Vagina (tissue), 2 donors: ENCODE measurements at places on chromosomes 2 and 18.

DNA sequence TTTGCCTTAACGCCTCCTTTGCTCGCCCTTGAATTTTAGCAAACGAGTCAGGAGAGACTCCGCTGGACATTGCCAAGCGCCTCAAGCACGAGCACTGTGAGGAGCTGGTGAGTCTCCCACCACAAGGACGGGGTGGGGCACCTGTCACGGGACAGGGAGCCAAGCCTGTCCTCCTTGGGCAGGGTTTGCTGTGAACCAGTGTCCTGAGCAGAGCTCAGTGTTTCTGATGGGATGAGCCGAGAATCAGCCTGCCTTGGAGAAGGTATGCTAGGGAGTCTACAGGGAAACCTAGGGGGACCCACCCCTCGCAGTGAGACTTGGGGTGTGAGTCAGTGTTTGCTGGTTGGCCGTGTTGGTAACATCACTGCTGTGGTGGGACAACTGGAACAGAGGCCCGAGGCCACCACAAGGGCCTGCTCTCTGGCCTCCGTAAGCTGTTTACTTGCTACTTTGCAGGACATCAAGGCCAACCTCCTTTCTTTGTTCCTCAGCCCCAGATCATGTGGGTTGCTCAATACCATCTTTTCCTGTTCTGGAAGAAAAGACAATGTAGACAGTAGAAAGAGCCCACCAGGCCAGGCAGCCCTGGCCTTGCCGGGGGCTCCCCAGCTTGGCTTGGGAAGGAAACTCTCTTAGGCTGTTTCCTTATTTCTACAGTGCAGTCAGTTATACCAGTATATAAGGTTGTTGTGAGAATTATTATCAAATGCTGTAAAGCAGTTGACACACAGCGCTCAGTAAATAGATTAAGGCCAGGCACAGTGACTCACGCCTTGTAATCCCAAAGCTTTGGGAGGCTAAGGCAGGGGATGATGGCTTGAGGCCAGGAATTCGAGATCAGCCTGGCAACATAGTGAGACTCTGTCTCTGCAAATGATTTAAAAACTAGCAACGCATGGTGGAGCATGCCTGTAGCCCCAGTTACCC is 42.4 kb downstream of the ITGB1BP1 start:
- no peak for DNase-seq
- peak overlapping the region; percentile 89 for H3K27ac ChIP-seq
- H3K27me3 ChIP-seq: no peaks in the 10 kb centered on the region
- peaks cover 38% of the 10 kb centered on the region for H3K4me1 ChIP-seq

GRCh38 chr2:45009303-45009927 is at the start of gene SIX2:
Gene SIX2, minus strand, starts transcription at chr2:45009452. Its CDS starts 342 bp downstream, at chr2:45009110.
- peak within 1 kb of the TSS; percentile 89 for H3K27ac ChIP-seq
- peaks cover 61% of the 10 kb centered on the region for H3K4me1 ChIP-seq
- peak; percentile 98 for DNase-seq
- peak within 1 kb of the TSS; percentile 59 for H3K4me3 ChIP-seq
- no peaks in the 10 kb centered on the region for H3K36me3 ChIP-seq
- H3K27me3 ChIP-seq: no peaks in the 10 kb centered on the region

GRCh38 chr2:29166242-29167039 is 51.2 kb downstream of the CLIP4 start:
- no peaks in the 10 kb centered on the region for H3K27me3 ChIP-seq
- no peaks in the 10 kb centered on the region for H3K36me3 ChIP-seq
- no peak overlapping the region for H3K27ac ChIP-seq
- no peaks in the 10 kb centered on the region for H3K4me1 ChIP-seq

DNA sequence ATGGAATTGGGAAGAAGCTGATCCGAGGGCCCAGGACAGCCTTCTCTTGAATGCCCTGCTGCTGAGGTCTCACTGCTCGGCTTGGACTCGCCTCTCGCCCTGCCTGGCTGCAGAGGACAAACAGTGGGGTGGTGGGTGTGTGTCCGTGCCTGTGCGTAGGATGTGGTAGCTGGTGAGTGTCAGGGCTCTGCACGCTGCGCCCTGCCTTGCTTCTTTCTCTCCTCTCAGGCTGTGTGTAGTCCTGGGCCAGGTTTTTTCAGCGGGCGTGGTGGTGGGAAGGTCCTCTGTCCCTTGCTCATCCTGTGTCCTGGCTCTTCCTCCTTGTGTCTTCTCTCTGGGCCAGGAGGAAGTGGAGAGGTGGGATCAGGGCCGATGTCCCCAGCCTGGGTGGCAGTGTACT is 44.8 kb downstream of the RRM2 start:
- no peaks in the 10 kb centered on the region for H3K27me3 ChIP-seq
- no peaks in the 10 kb centered on the region for H3K36me3 ChIP-seq
- peaks cover 22% of the 10 kb centered on the region for H3K4me1 ChIP-seq

GRCh38 chr2:114527330-114527983 is 85.0 kb downstream of the DPP10 start:
- H3K4me1 ChIP-seq: no peaks in the 10 kb centered on the region
- no peaks in the 10 kb centered on the region for H3K27me3 ChIP-seq
- H3K27ac ChIP-seq: no peak overlapping the region

- peaks cover 84% of the 10 kb centered on the region for H3K4me1 ChIP-seq
- no peak overlapping the region for H3K4me3 ChIP-seq
- H3K27ac ChIP-seq: peak overlapping the region; percentile 65
- DNase-seq: no peak
- H3K36me3 ChIP-seq: no peaks in the 10 kb centered on the region
- H3K27me3 ChIP-seq: no peaks in the 10 kb centered on the region
Measured at GRCh38 chr2:207153266-207153975, 12.3 kb downstream of the KLF7 start.

DNA sequence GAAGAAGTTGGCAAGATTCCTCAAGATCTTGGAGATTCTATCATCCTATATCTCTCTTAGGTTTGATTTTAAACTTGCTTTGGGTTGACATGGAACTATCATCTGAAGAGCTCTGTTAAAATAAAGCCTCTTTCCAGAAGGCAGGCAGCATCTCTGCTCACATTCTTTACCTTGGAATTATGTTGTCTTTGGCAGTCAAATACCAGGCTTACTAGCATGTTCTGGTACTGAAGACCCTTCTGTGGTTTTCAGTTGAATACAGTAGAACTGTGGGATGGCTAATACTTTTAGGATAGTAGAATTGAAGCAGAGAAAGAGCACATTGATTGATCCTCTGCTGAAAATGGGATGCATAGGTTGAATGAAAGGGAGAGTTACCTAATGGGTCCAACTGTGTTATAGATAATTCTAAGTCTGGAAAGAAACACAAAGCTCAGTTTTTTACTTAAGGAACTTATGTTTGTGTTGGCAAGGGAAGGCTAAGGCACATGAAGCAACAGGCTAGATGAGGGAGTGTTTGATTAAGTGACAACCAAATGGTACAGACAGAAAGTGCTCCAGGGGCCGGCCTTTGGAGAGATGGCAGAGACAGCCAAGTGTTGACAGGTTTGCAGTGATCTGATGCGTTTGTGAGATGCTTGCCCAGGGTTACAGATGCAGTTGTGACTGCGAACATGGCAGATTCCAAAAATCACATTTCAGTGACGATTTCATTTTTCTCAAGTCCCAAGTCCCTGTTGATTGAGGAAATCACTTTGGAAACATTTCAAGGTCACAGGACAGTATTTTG is 397.9 kb downstream of the MEIS1 start:
- no peaks in the 10 kb centered on the region for H3K4me1 ChIP-seq
- no peaks in the 10 kb centered on the region for H3K36me3 ChIP-seq
- no peak overlapping the region for H3K27ac ChIP-seq
- DNase-seq: no peak
- no peak overlapping the region for H3K4me3 ChIP-seq
- H3K27me3 ChIP-seq: no peaks in the 10 kb centered on the region

DNA sequence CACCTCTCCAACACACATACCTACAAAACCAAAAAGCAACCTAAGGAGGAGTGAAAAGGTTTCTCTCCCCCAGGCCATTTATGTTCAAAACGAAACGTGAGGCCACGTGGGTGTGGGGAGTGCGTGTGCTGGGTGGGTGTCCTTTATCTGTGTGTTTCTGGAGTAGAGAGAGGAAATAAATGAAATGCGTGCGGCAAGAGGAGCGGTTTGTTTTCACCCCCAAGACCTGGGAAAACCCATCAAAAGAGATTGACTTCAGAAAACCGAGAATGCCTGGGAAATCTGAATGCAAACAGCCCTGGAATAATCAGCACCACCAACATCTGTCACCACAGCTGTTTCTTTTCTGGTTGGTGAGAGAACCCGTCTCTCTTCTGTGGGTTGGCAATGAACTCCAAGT is 137.4 kb downstream of the INSIG2 start:
- no peak overlapping the region for H3K4me3 ChIP-seq
- no peak for DNase-seq
- H3K4me1 ChIP-seq: peaks cover 15% of the 10 kb centered on the region
- H3K36me3 ChIP-seq: no peaks in the 10 kb centered on the region

- H3K4me1 ChIP-seq: peaks cover 16% of the 10 kb centered on the region
- H3K27ac ChIP-seq: peak overlapping the region; percentile 79
- H3K36me3 ChIP-seq: no peaks in the 10 kb centered on the region
- no peaks in the 10 kb centered on the region for H3K27me3 ChIP-seq
Measured at GRCh38 chr2:100198461-100199230, 56.3 kb upstream of the AFF3 start.

GRCh38 chr2:20091305-20091991 is 40.0 kb upstream of the LAPTM4A start:
- no peak for DNase-seq
- H3K4me3 ChIP-seq: no peak overlapping the region
- H3K36me3 ChIP-seq: no peaks in the 10 kb centered on the region
- H3K4me1 ChIP-seq: peaks cover 38% of the 10 kb centered on the region
- peak overlapping the region; percentile 65 for H3K27ac ChIP-seq

DNA sequence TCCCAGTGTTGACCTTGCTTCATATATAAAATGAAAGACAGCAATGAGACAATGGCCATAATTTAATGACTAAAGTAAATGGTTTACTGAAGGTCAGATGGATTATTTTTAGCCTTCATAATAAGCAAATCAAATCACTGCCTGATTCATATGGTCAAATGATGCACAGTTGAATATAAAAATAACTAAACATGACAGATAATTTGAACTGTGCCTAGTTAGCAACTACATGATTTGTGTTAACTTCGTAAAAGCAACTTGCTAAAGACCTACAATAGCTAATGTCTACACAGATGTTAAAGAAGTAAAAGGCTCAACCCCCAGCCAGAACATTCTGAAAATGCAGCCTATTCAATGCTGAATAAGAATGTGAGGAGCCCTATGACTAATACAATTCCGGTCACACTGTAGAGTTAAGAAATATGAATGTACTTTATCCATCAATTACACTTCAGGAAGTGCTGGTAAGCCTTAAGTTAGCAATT is 590.8 kb upstream of the CDH2 start:
- no peaks in the 10 kb centered on the region for H3K4me1 ChIP-seq
- DNase-seq: no peak
- H3K4me3 ChIP-seq: no peak overlapping the region
- no peak overlapping the region for H3K27ac ChIP-seq
- H3K27me3 ChIP-seq: no peaks in the 10 kb centered on the region

- no peaks in the 10 kb centered on the region for H3K27me3 ChIP-seq
- H3K4me3 ChIP-seq: no peak overlapping the region
- H3K27ac ChIP-seq: no peak overlapping the region
- no peaks in the 10 kb centered on the region for H3K4me1 ChIP-seq
Measured at GRCh38 chr2:176237456-176237855, 31.8 kb upstream of the MTX2 start.

- H3K4me1 ChIP-seq: peaks cover 11% of the 10 kb centered on the region
- H3K27me3 ChIP-seq: no peaks in the 10 kb centered on the region
- no peak for DNase-seq
- no peak overlapping the region for H3K4me3 ChIP-seq
- H3K36me3 ChIP-seq: no peaks in the 10 kb centered on the region
Measured at GRCh38 chr2:203340791-203341487, 12.7 kb downstream of the ABI2 start.

DNA sequence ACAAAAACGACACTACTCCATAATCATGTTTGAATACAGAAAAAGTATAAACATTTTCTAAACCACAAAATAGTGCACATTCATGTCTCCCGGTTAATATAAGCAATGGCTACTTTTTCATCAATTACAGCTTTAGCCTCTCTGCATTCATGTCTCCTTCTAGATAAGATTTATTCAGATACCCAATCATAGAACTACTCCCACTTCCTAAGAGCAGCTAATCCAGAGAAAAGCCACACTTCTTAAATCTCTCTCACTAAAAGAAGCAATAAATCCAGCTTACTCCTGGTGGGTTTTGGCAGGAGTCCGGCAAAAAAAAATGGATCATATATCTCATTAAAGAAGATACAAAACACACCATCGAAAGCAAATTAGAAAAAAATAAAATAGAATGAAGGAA is 20.1 kb downstream of the DSEL start:
- no peaks in the 10 kb centered on the region for H3K27me3 ChIP-seq
- H3K27ac ChIP-seq: no peak overlapping the region
- no peak overlapping the region for H3K4me3 ChIP-seq
- no peak for DNase-seq
- no peaks in the 10 kb centered on the region for H3K4me1 ChIP-seq

DNA sequence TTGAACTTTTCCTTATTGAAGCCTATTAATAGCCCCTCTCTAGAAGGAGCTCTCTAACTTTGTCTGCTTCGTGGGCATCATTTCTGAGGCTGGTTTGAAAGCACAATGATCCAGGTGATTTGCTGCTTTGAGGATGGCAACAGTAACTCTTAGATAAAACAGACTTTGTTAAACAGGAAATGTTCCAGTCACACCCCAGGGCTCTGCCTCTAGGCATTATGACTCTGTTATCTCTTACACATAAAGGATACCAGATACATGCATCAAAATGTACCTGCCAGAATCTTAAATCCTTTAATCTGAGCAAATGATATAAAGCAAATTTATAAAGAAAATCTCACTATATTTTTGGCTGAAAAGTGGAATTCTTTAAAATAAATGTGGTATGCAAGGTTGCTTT is 52.3 kb downstream of the GAD1 start:
- no peak for DNase-seq
- no peaks in the 10 kb centered on the region for H3K36me3 ChIP-seq
- no peak overlapping the region for H3K27ac ChIP-seq
- no peak overlapping the region for H3K4me3 ChIP-seq
- no peaks in the 10 kb centered on the region for H3K4me1 ChIP-seq

DNA sequence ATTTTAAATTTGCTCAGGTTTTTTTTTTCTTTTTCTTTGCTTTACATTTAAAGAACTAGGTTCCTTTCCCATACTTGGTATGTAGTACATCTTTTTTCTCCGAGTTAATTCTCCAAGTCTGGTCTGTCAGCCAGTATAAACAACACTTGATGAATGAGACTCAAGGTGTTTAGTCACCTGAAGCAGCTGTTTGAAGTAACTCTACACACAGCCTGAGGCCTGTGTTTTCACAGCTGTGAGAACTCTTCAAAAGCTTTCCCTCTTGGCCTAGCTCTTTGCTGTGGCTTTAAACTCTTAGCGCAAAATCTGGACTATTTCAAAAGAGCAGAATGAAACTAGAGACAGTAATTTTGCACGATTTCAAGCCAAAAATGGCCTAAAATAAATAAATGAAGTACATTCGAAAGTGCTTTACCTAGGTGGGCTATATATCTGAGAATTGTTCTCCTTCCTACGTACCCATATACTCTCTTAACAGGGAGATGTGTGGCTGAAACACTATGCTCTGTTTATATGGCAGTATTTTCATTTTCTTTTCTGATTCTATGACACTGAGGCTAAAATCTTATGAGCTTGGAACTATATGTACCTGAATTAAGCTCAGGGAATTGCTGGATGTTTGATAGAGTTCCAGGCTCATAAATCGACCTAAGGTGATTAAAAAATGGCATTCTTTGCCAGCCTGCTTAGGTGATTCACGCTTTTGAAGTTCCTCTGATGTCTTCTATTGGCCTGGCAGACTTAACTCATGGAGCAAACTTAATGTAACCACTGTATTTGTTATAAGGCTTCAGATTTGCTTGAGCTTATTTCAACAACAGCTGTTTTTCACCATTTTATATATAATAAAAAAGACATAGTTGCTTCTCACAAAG is 1044.1 kb upstream of the ZEB2 start:
- H3K27ac ChIP-seq: no peak overlapping the region
- no peaks in the 10 kb centered on the region for H3K36me3 ChIP-seq
- no peak overlapping the region for H3K4me3 ChIP-seq
- DNase-seq: no peak
- no peaks in the 10 kb centered on the region for H3K27me3 ChIP-seq
